ENCODE measurements at places on chromosomes 1 and 21.

DNA sequence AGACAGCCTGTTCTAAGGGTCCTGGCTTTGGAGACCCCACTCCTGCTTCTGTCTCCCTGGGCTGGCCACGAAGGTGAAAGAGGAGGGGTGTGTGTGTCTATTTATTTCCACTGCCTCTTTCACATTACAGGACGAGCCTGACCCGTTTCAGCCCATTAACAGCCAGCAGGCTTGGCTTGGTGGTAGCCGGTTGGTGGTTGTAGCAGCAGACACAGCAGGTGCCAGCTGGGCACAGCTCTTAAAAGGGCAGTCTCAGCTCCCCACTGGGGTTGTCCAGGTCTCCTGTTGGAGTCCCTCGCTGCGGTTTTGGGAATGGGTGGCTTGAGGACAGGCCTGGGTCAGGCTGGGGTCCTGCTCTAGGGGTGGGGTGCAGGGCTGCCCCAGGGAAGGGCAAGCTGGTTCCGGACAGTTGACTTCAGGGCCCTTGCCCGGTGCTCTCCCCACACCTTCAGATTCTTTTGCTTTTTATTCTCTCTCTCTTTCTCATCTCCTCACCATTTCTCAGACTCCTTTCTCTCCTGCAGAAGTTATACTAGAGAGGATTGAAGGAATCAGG lies 84.6 kb downstream of the ACTL8 start:
- H3K27me3 ChIP-seq = no peaks in the 10 kb centered on the region
- H3K4me1 ChIP-seq = no peaks in the 10 kb centered on the region
- H3K36me3 ChIP-seq = no peaks in the 10 kb centered on the region
- no peak overlapping the region for H3K27ac ChIP-seq

DNA sequence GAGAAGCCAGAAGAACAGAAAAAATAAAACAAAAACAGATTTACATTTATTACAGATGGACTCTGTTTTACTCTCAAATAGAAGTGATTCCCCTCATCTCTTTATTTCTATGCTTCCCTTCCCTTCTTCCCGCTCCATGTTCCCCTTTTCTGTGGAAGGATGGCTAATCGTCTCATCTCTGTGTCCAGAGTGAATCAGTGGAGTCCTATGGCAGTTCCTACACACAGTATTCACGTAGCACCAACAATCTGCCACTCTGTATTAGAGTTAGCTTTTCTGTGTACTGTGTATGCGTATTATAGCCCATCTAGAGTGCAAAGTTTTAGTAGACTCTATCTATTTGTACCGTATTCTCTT lies 6.8 kb upstream of the ERO1B start:
- no peak overlapping the region for H3K27ac ChIP-seq
- no peaks in the 10 kb centered on the region for H3K36me3 ChIP-seq
- DNase-seq = no peak
- no peak overlapping the region for H3K4me3 ChIP-seq

DNA sequence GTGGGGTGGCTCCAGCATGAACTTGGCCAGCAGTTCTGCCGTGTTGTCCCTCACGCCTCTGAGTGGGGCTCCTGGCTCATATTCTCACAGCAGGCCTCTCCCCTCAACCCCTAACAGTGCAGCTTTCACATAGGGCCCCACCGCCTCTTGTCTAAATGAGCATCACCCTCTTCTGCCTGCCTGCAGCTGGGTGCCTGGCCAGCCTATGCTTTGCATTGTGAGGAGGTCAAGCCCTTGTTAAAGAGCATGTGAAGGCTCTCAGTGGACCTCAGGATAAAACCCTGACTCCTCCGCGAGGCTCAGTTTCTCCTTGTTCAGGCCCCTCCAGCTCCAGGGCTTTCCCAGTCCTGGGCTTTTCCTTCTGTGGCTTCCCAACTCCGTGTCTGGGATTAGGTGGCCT lies 34.8 kb downstream of the CRYAA start:
- no peaks in the 10 kb centered on the region for H3K4me1 ChIP-seq
- H3K27ac ChIP-seq = no peak overlapping the region
- no peak for DNase-seq
- H3K36me3 ChIP-seq = peaks cover 3% of the 10 kb centered on the region
- no peak overlapping the region for H3K4me3 ChIP-seq

GRCh38 chr1:12087797-12088314 lies 24.8 kb downstream of the TNFRSF8 start:
- H3K27ac ChIP-seq = peak overlapping the region; percentile 91
- peaks cover 40% of the 10 kb centered on the region for H3K4me1 ChIP-seq
- H3K27me3 ChIP-seq = no peaks in the 10 kb centered on the region
- peak overlapping the region; percentile 51 for H3K4me3 ChIP-seq

DNA sequence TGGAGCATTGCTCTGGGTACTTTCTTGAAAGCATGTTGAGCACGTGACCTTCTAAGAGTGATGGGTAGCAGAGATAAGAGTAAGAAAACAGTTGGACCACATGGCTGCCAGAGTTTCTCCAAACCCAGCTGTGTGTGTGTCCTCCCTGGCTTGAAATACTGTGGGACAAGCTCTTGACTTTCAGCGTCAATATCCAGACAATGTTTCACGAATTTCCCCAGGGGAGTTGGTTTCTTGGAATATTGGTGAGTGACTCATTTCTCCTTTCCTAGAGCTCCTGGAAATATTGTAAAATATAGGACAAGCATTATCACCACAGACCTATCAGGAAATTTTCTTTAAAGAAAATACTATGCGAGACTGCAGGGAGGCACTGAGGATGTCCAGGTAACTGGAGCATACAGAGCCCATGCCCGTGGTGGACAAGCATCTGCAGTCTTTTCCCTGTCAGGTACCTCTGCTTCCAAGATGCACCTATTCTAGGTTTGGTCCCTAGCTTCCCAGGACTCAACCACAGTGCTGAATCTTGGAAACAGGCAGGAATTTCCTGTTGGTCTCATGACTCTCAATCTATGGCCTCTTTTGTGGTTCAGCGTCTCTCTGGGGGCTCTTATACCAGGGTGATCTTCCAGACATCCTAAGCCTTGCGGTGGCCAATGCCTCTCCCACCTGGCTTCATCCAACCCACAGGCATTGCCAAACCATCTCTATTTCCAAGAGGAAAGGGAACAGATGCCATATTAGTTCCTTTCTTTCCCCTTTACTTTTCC lies 67.4 kb downstream of the KCNJ6 start:
- no peak for DNase-seq
- H3K27ac ChIP-seq = no peak overlapping the region
- H3K36me3 ChIP-seq = no peaks in the 10 kb centered on the region
- H3K4me3 ChIP-seq = no peak overlapping the region
- H3K27me3 ChIP-seq = peaks cover 2% of the 10 kb centered on the region
- no peaks in the 10 kb centered on the region for H3K4me1 ChIP-seq

DNA sequence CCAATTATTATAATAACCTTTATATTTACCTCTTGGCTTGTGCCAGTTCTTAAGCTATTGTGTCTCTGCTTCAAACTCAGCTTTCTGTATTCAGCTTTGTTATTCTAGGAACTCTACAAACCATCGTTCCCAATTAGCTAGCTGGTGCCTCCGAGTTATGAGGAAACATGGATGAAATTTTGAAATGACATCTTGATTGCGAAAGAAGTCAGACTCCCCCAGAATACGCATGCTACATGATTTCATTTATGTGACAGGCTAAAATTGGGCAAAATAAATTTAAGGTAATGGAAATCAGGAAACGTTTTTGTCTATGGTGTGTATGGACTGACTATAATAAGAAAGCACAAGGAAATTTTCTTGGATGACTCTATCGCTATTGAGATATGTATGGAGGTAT lies 256.8 kb upstream of the NCAM2 start:
- no peak for DNase-seq
- H3K4me1 ChIP-seq = no peaks in the 10 kb centered on the region
- H3K36me3 ChIP-seq = no peaks in the 10 kb centered on the region
- H3K27me3 ChIP-seq = no peaks in the 10 kb centered on the region

DNA sequence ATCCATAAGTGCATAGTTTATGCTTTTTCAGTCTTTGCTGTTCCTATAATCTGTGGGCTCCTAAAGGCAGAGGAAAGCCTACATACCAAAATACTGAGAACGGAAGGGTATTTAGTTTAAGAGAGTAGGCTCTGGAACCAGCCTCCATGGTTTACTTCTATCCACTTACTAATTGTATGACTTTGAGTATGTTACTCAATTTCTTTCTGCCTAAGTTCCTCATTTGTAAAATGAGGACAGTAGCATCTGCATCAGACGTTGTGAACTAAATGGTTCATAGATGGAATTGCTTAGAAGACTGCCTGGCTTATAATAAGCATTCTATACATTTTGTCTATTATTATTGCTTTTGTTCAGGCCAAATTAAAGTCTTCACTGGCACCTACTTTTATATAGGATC lies 111.0 kb downstream of the NTNG1 start:
- H3K27me3 ChIP-seq = peaks cover 9% of the 10 kb centered on the region
- H3K27ac ChIP-seq = no peak overlapping the region
- H3K4me3 ChIP-seq = no peak overlapping the region
- peaks cover 8% of the 10 kb centered on the region for H3K4me1 ChIP-seq
- no peaks in the 10 kb centered on the region for H3K36me3 ChIP-seq
- DNase-seq = no peak
